ENCODE measurements at places on chromosomes 4 and X. TPM values are rescaled to one million over a fixed set of nuclear protein-coding genes. Genes with fewer than 3 reads are reported as not detected.

- DNase-seq, result no peak
These were observed 221.3 kb downstream of the IDS start for GRCh38 chrX:149283853-149284252.

DNA sequence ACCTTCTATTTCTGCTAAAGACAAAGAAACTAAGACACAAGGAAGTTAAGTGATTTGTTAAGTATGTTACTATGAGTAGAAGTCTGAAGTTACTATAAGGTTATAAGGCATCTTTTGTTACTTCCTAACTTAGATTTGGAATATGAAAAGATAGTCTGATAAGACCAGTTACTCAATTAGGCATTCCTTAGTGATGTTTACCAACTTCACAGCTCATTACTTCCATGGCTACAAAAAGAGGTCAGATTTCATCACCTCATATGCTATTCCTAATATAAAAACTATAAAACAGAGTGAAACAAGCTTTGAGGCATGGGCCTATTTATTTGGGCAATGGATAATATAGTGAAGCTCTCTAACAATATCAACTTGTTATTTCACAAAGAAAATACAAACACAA is 143.1 kb downstream of the TBCK start:
- no peak for DNase-seq

GRCh38 chr4:105145903-105146275 is 787 bp upstream of the TET2 start:
- peak; percentile 89 for DNase-seq

DNA sequence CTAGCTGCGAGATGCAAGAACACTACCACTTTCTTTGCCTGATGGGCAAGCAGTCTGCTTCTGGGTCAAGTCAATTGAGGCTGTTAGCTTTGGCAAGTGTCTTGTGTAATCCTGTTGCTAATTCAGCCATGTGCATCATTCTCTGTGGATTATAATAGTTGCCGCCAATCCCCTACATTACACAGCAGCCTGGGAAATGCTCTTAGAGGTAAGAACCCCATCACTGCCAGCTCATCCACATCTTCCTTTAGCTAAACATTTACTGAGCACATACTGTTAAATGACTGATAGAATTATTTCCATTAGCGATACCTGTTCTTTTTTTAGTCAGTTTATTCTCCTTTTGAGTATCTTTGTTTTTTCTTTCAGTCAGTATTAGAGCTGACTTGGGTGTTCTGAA is 116.2 kb downstream of the CBR4 start:
- DNase-seq, result no peak

GRCh38 chrX:15349046-15349445 is 13.7 kb upstream of the PIGA start:
- DNase-seq, result no peak

GRCh38 chrX:23509256-23509655 is 158.0 kb upstream of the PRDX4 start:
- DNase-seq, result no peak

DNA sequence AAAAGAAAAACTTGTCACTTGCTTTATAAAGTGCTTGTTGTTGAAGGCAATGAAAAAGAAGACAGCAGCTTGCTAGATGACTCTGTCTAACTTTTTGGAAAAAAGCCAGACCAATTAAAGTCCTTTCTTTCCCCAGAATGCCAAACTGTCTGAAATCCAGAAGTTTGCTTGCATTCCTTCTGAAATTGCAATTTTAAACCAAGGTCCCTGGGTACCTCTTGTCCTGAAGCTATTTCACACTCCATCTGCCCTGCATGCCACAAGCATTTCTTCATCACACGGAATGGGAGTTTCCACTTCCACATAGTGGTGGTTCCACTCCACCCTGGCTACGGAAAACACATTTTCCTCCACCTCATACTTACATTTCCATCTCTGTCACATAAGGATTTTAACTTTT is 101.0 kb downstream of the PAPSS1 start:
- no peak for DNase-seq

DNA sequence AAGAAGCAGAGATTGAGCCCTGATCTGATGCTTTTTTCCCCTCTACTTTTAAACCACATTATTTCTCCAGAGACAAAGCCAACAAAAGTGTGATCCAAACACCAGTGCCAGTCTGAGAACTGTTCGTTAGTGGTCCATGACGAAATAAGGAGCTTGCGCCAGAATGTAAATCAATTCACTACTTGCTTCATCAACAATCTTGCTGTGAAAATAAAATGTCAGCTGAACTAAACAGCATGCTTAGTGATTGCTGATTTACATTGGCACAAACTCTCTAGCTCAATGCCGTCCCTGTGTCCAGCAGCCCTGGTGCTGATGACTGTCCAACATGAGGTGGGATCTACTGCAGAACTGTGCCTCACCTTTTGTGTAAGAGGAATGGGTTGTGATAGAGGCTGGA is 71.3 kb downstream of the SOX3 start:
- no peak for DNase-seq

DNA sequence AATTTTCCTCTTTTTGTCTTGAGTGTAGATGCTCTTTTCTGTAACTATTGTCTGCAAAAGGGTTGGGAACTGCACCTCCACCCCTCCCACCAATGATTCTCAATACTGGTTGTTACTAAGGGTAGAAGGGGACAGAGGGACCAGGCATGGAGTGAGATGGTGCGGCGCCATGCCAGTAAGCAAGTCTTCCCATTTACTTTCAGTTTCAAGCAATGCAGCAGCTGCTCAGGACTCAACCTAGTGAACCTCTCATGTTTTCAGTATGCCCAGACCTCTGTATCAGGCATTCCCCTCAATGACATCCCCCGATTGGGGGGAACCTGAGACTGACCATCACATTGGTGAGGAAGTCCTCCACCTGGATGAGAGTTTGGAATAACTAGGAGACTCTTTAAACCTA is 41.5 kb downstream of the ZNF81 start:
- DNase-seq, result no peak

DNA sequence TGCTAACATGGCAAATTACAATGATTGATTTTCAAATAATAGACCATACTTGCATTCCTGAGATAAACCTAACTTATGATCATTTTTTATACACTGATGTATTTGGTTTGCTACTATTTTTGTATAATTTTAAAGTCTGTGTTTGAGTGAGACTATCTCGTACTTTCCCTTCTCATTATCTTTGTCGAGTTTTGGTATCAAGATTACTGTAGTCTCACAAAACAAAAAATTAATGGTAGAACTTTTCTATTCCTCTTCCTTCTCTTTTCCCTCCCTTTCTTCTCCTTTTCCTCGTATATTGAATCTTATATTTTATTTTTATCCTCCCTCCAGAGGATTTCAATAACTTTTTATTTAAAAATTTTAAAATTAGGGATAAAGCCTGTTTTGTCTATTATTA is 41.5 kb downstream of the RGS12 start:
- no peak for DNase-seq

DNA sequence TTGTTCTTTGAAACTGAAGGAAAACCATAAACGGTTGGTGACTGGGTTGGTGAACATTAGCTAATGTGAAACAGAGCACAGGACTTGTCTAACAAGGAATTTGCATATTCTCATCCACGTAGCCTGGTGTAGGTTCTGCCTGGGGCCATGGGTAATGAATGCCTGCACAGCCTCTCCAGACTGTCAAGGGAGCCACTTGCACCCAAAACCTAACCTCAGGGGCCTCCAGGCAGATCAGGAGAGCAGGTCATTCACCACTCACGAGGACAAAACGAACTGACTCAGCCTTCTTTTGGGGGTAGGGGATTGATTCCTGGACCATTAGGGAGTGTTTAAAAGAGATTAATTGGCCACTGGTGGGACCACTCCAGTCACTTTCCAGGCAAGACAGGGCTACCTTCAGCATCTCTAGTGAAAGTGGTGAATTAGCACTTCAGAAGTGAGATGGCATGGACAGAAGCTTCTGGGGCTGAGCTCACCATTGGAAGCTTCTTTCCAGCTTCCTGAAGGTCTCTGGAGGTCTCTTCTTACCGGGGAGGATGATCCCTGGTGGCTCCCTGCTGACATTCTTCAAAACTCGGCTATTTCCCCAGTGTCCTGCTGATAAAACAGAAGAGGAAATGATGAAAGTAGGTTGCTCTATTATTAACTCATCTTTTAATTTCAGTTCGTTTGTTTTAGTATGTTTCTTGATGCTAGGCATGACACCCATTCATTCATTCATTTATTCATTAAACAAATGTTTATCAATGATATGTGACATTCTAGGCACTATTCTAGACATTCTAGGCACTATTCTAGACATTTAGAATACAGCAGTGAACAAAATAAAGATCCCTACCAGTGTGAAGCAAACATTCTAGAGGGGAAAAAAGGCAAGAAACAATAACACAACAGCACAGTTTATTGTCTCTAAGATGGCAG is 104.5 kb upstream of the LNX1 start:
- no peak for DNase-seq

DSPP gene
- not detected for total RNA-seq

COL4A6 gene
- 2.3 TPM for total RNA-seq

RPA4 gene
- total RNA-seq, result 1.3 TPM

ARHGAP6 gene
- total RNA-seq, result 23.9 TPM
